ENCODE measurements at places on chromosomes 1 and 21.
A peak's percentile ranks its signal among the peaks of the same experiment; 100 is the strongest.

- no peak for DNase-seq
Measured at GRCh38 chr1:191714845-191715244, 443.4 kb upstream of the RGS18 start.

- no peak for DNase-seq
Measured at GRCh38 chr1:62727656-62728407, 39.6 kb upstream of the DOCK7 start.

GRCh38 chr1:204558467-204558866 lies 42.3 kb downstream of the MDM4 start:
- no peak for DNase-seq

DNA sequence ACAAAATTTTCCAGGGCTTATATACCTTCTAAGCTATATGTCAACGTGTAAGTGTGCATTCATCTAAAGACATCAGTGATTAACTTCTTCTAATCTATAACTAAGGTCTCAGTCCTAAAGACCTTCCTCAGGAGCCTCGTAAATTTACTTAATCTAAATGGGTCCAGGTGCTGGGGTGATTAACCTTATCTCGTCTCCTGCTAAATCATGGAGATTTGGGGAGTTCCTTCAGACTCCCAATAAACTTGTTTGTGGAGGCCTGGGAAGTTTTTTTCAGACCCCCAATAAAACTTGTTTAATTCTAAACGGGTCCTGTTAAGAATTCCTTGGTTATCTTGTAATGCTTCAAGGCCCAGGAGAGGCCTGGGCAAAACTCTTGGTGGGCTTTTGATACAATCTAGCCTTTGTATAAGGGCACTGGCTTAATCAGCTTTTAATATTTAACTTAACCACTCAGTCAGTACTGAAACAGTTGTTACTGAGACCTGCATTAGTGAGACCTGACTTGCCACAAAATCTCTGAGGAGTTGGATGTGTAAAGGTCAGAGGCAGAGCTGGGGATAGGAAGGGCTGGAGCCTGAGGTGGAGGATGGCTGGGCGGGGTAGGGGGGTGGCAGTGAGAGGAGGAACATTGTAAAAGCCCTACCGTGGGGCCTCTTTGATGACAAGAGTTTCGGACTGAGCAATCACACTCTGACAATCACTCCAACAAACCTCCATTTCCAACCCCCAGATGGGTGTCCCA lies 6.2 kb upstream of the HMGCS2 start:
- DNase-seq, result no peak

DNA sequence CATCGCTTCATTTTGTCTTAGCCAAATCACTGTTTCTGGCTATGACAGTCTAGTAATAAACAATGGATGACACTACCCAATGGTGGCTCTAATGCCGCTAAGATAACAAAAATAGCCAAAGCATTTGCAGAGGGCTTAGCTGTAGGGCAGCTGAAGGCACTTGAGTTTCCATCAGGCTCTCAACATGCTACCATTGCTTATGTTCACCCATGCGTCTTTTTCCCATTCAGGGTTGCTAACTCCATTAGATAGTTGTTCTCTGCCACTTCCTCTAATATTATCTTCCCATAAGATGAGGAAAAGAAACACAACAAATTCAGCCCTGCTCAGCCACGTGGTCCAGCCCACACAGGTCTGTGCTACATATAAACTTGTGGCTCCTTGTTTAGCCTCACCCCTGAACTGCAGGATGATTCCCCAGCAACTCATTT lies 159.6 kb downstream of the TOMM20 start:
- DNase-seq, result no peak

GRCh38 chr1:114000406-114000805 lies 21.1 kb downstream of the OLFML3 start:
- no peak for DNase-seq

DNA sequence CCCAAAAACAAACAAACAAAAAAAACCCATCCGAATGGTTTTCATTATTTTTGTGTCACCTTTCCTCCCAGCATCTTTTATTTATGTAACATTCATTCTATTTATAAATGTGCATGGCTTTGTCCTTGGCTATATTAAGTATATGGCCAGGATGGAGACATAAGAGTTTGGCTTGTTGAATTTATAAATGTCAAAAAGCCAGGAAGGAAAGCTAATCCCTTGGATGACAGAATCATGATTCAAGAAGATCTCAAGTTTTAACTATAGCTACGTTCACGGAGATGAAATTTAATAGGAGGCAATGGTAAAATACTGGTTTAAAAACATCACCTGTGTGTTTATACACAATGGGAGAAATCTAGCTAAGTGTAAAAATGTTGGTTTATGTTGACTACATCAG lies 5.0 kb downstream of the CEP170 start:
- DNase-seq, result no peak

DNA sequence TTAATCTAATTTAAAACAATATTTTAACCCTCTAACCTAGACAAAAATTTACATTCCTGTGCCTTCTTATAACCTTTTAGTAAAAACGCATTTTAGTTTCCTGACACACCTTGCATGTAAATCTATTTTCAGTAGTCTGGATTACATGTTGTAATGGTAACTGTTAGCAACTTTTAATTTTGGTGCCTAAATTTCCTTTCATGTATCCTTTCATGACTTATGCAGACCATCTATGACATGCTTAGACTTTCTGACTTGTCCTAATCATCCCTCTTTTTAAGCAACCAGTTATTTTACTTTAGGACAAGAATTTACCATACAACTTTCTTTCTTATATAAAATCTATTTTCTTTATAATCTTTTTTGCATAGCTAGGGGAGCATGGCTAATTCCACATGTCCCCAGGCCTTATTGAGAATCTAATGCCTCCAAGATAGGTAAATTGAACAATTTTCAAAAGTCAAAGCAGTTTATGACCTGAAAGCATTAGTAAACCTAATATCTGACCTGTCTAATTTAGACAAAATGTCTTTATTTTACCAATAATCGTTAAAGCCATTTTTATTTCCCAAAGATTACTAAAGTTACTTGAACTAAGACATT lies 57.5 kb upstream of the IL12RB2 start:
- no peak for DNase-seq

DNA sequence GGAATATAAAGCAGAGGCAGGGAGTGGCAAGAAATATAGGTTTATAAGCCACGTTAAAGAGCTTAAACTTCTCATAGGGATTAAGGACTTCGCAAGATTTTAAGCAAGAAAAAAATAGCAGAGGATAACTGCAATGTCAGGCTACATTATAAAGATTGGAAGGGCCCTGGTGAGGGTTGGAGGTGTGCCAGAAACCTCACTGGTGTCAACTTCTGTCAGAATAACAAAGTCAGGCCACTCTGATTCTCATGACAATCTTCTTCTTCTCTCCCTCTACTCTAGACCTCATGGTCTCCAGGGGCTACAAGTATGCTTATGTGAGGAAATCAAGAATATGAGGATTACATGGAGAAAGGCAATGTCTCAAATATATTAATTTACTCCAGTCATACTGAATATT lies 32.6 kb upstream of the FMO2 start:
- DNase-seq, result no peak

DNA sequence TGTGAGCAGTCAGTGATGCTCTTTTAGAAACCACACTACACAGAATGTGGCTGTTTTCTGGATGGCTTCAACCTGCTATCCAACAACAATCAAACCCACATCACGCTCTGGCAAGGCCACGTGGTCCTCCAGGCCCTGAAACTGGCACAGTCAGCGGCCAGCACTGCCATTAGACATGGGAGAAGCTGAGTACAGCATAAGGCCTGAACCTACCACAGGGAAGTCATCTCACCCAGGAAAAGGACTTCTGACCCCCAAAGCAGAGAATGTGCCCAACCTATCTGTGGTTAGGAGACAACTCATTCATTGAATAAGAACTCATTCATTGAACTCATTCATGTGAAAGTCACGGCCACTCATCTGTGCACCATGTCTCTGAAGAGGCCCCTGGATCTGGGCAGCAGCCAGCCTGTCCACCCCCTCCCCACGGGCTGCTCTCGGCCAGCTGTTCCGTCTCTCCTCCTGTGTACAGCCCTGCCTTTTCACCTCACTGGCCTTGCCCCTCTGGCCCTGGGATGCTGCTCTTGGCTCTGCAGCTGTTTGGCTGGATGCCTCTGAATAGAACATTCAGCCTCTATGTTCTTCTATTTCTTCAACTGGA lies 41.1 kb downstream of the C1orf198 start:
- peak; percentile 6 for DNase-seq

- DNase-seq, result no peak
Measured at GRCh38 chr1:58695206-58695605, 4.7 kb downstream of the MYSM1 start.

DNA sequence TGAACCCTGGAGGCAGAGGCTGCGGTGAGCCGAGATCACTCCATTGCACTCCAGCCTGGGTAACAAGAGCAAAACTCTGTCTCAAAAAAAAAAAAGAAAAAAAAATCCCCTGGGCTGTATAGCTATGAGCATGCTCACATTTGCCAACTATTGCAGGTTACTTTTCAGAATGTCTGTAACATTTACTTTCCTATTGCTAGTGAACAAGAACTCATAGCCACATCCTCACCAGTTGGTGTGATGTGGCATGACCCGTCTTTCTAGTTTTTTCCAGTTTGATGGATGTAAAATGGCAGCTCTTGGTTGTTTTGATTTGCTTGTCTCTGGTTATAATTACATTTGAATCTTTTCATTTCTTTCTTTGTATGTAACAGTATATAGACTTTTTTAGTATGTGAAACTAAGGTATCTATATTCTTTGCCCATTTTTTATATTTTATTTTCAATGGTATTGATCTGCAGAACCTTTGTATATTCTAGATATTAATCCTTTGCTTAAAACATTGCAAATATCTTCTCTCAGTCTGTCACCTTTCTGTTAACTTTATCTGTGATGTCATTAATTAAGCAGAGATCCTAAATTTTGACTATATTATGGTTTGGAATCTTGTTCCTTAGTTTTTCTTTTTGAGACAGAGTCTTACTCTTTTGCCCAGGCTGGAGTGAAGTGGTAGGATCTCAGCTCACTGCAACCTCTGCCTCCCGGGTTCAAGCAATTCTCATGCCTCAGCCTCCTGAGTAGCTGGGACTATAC lies 11.6 kb downstream of the MED18 start:
- no peak for DNase-seq

- DNase-seq, result no peak
Measured at GRCh38 chr1:30189818-30190500, 533.4 kb downstream of the MATN1 start.

All from GM13976 (cell line).